K562 (cell line): ENCODE measurements at places on chromosomes 5 and 9. TPM values are rescaled to one million over a fixed set of nuclear protein-coding genes. Genes with fewer than 3 reads are reported as not detected.

The GABRA6 gene
- not detected in 2 replicates for total RNA-seq

DNA sequence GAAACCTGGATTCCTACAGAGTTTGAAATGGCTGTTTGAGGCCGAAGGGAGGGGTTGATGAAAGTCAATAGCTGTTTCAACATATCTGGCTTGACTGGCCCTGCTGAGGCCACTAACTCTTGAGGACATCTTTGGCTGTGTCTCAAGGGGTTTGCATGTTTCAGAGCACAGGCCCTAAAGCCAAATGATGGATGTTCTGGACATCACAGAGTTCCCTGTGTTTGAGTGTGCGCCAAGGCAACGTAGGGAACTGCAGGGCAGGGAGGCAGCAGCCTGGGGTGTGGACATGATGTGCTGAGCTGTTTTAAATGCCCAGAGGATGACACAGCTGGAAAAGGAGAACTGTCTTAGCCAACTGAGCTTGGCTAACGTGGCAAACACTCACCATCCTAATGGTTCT lies 89.6 kb downstream of the RAPGEF1 start:
- no peaks in the 10 kb centered on the region for H3K4me1 ChIP-seq
- H3K36me3 ChIP-seq, result peaks cover 11% of the 10 kb centered on the region; the same call in 2 of the 3 replicates
- no peak overlapping the region for H3K4me3 ChIP-seq
- no peak overlapping the region for H3K27ac ChIP-seq
- no peaks in the 10 kb centered on the region for H3K27me3 ChIP-seq

DNA sequence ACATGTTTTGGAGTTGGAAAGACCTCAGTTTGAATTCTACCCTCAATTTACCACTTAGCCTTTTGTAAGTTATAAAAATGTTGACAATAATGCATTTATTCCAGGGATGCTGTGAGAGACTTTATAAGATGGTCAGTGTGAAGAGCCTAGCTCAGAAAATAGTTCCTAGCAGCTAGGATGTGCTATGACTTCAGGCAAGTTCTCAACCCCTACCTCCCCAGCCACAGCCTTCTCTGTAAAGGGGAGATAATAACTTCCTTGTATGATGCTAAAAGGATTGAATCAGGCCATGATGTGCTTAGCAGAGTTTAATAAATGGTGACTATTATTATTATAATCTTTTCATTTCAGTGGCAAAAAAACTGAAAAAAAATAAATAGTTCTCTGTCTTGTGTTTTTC lies 77.6 kb downstream of the ALDH1A1 start:
- no peak for DNase-seq
- H3K27me3 ChIP-seq, result no peaks in the 10 kb centered on the region
- no peak overlapping the region for H3K27ac ChIP-seq
- H3K4me1 ChIP-seq, result no peaks in the 10 kb centered on the region; the same call in 2 of the 3 replicates

DNA sequence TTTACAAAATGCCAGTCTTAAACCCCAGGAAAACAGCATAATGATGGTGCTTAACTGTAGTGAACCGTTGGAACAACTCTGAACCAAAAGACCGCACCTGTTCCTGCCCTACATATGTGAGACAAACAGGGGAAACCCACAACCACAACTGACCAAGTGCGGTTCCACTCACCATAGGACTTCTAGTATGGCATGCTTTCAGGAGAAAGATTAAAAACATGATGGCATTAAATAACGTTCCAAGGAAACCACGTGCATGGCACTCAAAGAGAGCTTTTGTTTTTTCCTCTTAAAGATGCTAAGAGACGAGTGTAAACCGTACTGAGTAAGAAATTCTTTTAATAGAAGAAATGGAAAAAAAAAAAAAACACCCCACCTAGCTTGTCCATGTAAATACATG lies 119.8 kb downstream of the SSBP2 start:
- no peak for DNase-seq
- no peak overlapping the region for H3K27ac ChIP-seq
- peaks cover 7% of the 10 kb centered on the region; the same call in 1 of the 3 replicates for H3K36me3 ChIP-seq

GRCh38 chr5:113608113-113608596 lies 94.7 kb downstream of the YTHDC2 start:
- no peaks in the 10 kb centered on the region for H3K27me3 ChIP-seq
- no peaks in the 10 kb centered on the region for H3K36me3 ChIP-seq

DNA sequence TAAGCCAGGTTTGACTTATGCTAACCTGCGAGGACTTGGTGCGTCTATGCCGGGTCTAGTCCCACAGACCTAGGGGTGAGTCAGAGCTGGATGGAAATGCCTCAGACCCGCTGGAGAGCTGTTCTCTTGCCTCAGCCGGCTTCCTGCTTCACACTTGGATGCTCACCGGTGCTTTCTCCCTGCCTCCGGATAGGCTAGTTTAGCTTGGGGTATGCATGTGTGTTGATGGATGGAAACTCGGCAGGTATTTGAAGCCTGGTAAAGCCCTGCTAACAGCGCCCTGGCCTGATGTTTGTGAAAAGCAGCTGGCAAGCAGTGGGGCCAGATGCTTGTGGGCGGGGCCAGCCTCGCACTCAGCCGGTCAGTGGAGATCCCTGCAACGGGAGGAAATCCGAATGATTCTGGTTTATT lies 29.3 kb downstream of the PRRC2B start:
- peaks cover 10% of the 10 kb centered on the region for H3K4me1 ChIP-seq
- H3K27me3 ChIP-seq, result no peaks in the 10 kb centered on the region
- H3K36me3 ChIP-seq, result peaks cover 49% of the 10 kb centered on the region

The MAP1B gene
- total RNA-seq, result 61.4 and 66.1 TPM in 2 replicates

The PCDHB10 gene
- total RNA-seq, result not detected in 2 replicates

The TRPM6 gene
- 0.11 and 0.13 TPM in 2 replicates for total RNA-seq

The PTPN3 gene
- total RNA-seq, result 0.02 and 0.20 TPM in 2 replicates
